Daoy (cell line): ENCODE measurements at places on chromosomes 1 and 21. TPM values are rescaled to one million over a fixed set of nuclear protein-coding genes. Genes with fewer than 3 reads are reported as not detected.

DNA sequence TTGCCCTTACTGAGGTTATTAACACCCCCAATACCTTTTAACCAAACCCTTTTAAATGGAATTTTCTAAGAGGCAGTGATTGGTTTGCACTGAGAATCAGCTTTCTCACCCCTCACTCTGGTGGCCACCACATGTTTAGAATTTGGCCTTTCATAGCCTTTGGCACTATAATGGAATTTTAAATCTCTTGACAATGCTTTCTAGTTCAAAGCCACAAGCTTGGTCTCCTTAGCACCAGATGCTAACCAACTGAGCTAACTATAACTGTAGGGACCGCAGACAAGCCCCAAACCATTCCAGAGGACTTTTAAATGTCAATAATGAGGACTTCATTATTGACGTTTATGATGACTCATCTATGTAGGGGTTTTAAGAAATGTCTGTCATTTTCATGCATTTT is 238.7 kb upstream of the SNX7 start:
- no peak for DNase-seq

DNA sequence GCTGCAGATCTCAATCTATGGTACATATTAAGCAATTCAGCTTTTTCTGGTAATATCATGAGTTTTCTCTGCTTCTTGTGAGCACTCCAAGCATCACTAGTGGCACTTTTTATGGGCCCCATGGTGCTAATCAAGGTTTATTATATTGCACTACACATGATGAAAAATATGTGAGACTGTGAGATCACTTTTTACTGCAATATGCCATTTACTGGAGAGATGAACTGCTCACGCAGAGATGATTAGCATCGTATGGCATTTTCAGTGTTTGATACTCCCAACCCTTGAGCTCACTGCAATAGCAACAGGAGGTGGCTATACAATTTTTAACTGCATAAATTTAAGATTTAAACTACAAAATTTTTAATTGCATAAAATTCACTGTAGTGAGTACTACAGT is 8.7 kb upstream of the KCNK1 start:
- no peak for DNase-seq

DNA sequence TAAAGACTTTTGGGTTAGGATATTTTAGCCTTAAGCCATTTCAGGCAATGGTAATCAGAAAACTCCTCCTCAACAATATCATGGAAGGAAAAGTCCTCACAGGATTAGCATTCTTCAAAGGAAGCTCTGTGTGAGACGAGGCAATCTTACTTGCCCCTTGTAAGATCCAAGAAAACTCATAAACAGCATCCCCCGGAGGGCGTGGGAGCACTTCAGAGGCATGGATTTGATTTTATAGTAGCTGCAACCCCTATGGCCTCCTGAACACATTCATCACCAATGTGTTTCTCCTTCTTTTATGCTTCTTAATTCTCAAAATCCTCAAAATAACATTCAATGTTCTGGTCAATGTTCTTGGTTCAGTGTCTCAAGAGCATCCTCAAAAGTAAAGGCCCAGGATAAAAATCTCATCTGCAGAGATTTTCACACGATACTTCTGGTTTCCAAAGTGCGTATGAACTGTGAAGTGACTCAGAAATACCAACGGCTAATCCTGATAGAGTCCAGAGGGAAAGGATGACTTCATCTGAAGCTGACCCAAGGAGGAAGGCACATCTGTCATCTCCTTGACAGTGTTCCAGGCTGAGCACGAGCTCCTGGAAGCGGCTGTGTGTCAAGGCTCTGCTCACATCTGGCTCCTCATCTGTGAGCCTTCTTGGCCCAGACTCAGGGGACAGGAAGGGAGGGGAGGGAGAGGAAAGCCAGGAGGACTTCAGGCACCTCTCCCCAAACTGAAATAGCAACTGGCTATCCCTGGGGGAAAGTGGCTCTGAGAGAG is 49.3 kb upstream of the PSEN2 start:
- peak; percentile 89 for DNase-seq

GRCh38 chr1:152928671-152929070 is 18.3 kb upstream of the SPRR5 start:
- no peak for DNase-seq

The FAM163A gene
- 0.06 TPM in 1 of 2 replicates, not detected in the other for total RNA-seq

DNA sequence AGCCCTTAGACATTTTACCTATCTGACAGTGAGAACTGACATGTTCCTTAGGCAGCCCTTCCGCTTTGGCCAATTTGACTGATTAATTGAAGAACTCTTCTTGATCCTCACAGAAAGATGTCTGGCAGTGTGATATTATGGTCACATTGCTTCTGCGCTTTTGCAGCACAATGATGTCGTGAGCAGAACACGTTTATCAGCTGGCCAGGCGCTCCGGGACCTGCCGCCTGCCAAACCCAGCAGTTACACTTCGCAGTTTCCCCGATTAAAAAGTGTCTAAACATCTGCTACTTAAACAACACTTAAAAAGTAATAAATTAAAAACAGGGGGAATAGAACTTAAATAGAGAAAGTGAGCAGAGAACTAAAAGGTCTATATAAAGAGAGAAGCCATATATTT is 103.5 kb upstream of the ETS2 start:
- DNase-seq: no peak

- DNase-seq: peak; percentile 45
These were observed 289.9 kb downstream of the DPYD start for GRCh38 chr1:97630948-97631347.

DNA sequence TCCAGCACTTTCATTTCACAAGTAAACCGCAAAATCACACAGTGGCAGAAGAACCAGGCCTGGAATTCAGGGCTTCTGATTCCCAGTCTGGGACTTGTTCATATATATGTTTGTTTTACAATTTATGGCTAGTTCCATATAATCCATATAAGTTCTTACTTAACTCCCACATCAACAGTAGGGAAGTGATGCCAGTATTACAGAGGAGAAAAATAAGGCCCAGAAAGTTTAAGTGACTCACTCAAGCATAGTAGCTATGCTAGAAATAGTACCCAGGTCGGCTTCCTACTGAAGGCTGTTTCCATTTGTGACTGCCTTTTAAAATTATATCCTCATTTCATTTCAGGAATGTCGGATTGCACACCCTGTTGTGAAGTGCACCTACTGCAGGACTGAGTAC is 1.4 kb downstream of the FAM76A start:
- DNase-seq: no peak

DNA sequence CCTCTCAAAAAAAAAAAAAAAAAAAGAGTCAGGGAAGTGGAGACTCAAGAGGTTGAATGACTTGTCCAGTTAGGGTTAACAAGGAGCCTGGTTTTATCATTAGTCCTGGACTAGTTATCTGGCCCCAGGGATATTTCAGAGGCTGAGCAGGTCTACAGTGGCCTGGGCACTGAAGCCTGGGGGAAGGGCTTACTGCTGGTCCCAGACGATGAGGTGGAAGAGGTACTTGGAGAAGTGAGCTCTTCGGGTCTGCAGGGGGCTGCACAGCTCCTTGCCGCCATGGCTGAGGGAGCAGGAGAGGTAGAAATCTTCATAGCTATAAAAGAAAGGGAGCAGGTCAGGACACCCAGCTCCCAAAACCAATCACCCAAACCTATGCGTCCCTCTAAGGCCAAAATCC is 40.1 kb downstream of the PIK3C2B start:
- no peak for DNase-seq

GRCh38 chr1:35558374-35559316 is 1.0 kb downstream of the NCDN start:
- no peak for DNase-seq

DNA sequence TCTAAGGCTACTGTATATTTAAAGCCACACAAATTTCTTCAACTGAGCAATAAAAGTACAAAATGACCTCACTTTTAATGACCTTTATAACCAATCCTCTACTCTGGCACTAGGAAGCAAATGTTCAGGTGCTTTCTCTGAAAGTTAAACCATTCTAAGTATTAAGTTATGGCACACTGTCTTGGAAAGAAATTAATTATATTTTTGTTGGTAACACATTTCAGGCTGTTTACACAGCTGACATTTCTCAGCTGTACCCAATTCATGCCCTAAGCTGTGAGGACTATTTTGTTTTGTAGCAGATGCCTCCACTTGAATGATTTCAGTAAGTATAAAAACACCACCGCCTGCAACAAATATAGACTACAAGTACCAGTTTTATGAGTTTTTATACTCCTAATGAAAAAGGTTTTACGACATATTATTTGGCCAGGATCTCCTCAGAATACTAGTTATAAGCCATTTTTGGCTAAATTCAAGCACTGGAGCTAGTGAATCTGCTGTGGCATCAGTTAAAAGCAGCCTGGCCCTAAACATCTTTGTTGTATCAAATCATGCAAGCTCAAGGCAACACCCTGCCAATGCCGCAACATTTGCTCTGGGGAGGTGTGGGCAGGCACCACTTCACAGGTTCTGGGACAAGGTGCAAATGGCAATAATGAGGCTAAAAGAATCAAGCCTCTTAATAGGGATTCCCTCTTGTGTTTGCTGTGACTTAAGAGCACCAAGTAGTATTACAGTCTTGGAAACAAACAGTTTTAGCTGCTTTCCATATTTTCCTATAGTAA is 228.4 kb upstream of the DMRTA2 start:
- DNase-seq: no peak

- DNase-seq: no peak
These were observed 11.0 kb downstream of the ABCB10 start for GRCh38 chr1:229547542-229547941.

- no peak for DNase-seq
These were observed 93.7 kb downstream of the ETS2 start for GRCh38 chr21:38899277-38899947.

DNA sequence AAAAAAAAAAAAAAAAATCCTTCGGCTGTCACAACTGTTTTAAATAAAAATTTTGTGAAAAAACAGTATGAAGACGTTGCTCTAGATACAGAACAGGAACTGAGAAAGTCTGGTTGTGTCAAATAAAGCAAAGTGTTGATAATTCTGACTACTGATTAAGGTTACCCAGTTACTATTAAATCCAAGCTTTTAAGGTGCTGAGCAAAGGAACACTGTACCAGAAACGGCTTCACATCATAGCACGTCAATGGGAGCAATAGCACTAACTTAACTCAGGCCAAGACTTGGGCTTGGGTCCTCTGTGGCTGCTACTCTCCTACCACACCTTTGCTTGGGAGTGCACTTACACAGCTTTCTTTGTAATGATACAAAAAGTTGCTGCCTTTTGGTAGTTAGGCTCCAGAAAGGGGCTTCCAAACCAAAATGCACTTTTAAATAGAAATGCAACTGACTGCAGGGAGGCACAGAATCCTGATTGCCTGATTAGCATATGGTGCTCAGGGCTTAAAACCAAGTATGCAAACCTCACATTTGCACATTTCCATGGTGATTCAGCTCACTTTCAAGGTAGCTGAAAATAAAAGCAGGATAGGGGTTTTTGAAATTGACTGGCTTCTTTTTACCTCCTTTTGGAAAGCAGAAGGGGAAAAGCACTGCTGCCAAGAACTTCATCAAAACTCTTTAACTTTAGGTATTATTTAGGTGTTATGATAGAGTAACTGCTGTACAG is 6.3 kb downstream of the MCL1 start:
- peak; percentile 28 for DNase-seq

GRCh38 chr1:115797486-115797885 is 29.0 kb upstream of the CASQ2 start:
- DNase-seq: no peak

The PCBP3 gene
- total RNA-seq: 2.1 and 8.1 TPM in 2 replicates

DNA sequence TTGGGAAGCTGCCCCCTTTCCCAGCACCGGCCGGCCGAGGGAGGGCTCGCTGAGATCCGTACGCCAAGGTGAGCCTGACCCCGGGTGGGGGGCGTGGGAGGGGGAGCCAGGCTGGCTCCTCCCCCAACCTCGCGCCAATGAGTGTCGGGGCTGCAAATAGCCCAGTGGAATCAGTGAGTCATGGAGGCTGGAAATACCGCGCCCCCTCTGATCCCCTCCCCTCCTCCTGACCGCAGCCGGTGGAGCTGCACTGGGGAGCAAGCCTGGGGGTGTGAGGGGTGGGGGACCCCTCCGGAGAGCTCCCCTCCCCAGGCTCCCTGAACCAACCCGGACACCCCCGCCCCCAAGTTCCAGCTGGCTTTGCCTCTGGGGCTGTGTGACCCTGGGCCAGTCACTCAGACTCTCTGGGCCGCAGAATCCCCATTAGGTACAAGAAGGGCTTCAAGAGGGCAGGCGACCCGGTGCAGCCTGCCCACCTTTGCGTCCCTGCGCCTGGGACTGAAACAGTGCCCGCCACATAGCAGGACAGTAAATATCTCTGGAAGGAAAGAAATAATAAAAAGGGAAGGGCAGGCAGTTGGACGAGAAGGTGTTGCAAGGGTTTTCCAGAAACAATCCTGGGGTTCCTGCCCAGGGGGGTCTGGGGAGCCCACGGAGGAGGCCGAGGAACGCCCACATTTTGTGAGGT is 4.5 kb downstream of the HSPB7 start:
- DNase-seq: peak; percentile 82

The CD1E gene
- not detected in 2 replicates for total RNA-seq

The SIM2 gene
- total RNA-seq: 12.9 and 16.5 TPM in 2 replicates

The OR10X1 gene
- total RNA-seq: not detected in 2 replicates

The NHLH1 gene
- total RNA-seq: not detected in 2 replicates

GRCh38 chr1:54557671-54558355 is 9.8 kb downstream of the ACOT11 start:
- DNase-seq: no peak

DNA sequence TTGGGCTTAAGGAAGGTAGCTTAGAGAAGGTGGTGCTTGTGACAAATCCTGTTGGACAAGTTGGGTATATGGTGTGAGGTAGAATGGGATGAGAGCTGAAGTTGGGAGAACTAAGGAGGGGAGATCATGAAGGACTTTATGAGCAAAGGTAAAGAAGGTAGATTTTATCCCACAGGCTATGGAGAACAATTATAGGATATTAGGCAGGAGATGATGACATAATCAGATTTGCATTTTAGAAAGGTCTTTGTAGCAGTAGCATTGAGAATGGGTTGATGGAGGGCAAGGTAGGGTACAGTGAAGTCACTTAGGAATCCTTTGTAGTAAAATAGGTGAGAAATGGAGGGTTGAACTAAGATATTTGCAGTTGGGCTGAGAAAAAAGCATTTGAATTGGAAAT is 14.9 kb upstream of the TCHH start:
- no peak for DNase-seq

DNA sequence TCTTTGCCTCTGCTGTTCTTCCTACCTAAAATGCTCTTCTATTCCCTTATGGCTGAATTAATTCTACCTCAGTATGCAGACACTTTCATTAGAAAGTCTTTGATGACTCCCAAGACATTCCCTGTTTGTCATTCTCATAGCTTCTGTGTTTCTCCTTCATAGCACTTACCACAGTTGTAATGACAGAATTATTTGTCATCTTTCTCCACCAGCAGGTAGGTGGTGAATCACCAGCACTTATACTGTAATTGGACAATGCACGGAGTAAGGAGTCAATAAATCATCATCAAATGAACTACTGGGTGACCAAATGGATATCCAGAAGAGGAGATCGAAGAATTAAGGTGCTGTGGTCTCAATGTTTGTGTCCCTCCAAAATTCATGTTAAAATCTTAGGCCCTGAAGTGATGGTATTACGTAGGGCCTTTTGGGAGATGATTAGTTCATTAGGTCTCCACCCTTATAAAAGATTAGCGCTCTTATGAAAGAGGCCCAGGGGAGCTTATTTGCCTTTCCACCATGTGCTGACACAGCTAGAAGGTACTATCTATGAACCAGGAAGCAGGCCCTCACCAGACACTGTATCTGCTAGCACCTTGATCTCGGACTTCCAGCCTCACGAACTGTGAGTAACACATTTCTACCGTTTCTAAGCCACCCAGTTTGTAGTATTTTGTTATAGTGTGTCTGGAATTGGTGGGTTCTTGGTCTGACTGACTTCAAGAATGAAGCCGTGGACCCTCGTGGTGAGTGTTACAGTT is 2.4 kb upstream of the CCT8 start:
- DNase-seq: peak; percentile 37

The RNF207 gene
- 6.2 and 11.7 TPM in 2 replicates for total RNA-seq

The EXO1 gene
- 54.2 and 67.1 TPM in 2 replicates for total RNA-seq
